ENCODE measurements at places on chromosomes 7 and 10. TPM values are rescaled to one million over a fixed set of nuclear protein-coding genes. Genes with fewer than 3 reads are reported as not detected.

DNA sequence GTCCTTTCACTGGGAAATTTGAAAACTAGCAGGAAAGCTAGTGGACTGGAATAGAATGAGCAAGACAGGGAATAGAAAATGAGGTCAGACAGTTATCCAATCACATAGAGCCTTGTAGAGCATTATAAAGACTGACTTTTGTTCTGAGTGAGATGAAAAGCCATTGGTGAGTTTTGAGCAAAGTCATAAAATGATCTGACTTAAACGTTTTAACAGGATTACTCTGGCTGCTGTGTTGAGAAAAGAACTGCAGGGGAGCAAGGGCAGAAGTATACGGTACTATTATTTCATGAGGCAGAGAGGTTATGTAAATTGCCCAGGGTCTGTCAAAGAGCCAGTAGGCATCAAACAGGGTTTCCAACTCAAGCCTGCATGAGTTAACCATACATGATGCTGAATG lies 393.4 kb downstream of the TFEC start:
- H3K36me3 ChIP-seq = no peaks in the 10 kb centered on the region
- no peak for DNase-seq
- no peak overlapping the region for H3K4me3 ChIP-seq
- H3K27ac ChIP-seq = no peak overlapping the region
- peaks cover 15% of the 10 kb centered on the region for H3K4me1 ChIP-seq

PVRIG gene
- not detected for total RNA-seq

GRCh38 chr7:157690058-157690832 lies 353.4 kb downstream of the DNAJB6 start:
- no peak overlapping the region for H3K27ac ChIP-seq
- peaks cover 9% of the 10 kb centered on the region for H3K4me1 ChIP-seq
- H3K36me3 ChIP-seq = no peaks in the 10 kb centered on the region
- peak; percentile 75 for DNase-seq
- H3K4me3 ChIP-seq = peak overlapping the region; percentile 58
- peaks cover 50% of the 10 kb centered on the region for H3K27me3 ChIP-seq

DNA sequence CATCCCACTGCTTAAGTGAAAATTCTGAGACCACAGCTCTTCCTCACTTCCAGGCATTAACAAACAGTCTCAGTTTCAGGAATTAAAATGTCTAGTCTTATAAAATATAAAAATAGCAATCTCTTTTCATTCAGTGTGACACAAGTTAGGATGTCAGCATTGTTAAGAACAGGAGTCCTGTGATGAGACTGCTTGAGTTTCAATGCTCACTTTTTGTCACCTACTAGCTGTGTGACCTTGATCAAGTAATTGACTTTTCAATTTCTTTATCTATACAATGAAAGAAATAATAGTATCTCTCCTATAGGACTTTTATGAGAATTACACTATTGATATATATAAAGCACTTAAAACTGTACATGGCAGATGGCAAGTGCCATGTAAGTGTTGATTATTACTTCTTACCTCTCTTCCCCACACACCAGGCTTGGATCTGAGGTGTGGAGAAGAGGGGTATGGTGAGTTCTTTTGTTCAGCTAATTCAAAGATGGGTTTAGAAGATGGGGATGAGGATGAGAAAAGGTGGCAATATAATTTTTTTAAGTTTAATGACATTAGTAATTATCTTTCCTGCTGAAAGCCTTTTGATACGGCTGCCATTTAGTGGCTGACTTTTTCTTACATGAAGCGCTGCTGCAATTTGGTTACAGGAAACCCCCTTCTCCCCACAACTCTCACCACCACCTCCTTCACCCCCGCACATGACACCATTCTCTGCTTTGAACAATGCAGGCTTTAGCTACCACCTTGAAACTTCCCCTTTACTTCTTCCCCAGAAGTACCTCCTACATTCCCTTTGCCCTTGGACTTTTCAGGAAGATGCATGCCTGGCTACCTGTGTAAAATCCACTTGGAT lies 20.8 kb upstream of the HYAL4 start:
- H3K36me3 ChIP-seq = no peaks in the 10 kb centered on the region
- no peaks in the 10 kb centered on the region for H3K4me1 ChIP-seq
- H3K27me3 ChIP-seq = peaks cover 15% of the 10 kb centered on the region
- no peak for DNase-seq
- H3K27ac ChIP-seq = no peak overlapping the region

DNA sequence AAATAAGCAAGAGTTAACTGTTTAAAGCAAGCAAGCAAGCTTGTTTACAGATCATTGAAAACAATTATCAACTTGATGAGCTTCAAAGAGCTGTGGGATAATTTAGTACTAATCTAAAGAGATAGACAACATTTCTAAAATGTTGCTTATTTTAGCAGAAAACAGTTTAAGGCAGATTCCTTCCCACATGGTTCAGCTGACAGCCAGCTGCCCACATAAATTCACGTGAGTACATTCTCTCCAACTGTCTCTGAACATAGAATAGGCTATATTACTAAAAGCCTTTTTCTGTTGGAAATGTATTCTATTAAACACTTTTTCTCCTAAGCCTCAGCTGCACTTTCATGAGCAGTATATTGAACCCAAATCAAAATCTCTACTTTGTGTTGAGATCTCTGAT lies 174.1 kb downstream of the LRRN3 start:
- H3K36me3 ChIP-seq = no peaks in the 10 kb centered on the region
- H3K27ac ChIP-seq = no peak overlapping the region
- no peak for DNase-seq
- H3K4me1 ChIP-seq = peaks cover 63% of the 10 kb centered on the region

CHAT gene
- not detected for total RNA-seq

DNA sequence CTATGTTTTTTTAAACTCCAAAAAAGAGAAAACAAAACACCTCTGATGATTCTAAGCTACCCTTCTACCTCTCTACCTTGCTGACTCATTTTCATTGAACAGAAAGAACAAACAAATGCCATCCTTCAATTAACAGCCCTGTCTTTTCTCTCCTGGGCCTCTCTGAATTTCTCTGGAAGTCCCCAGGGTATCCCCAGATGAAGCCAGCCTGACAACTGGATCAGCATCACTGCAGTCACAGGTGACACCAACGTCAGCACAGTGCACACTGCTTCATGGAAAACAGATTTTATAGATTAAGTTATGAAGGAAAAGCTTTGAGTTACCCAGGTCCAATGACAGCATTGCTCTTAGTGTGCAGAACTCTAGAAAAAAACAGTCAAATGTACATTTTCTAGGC lies 5.7 kb downstream of the HUS1 start:
- no peak for DNase-seq
- H3K36me3 ChIP-seq = peaks cover 38% of the 10 kb centered on the region
- H3K27ac ChIP-seq = no peak overlapping the region
- H3K4me3 ChIP-seq = no peak overlapping the region
- peaks cover 38% of the 10 kb centered on the region for H3K4me1 ChIP-seq

GRCh38 chr7:7889791-7890568 lies 78.6 kb upstream of the GLCCI1 start:
- H3K36me3 ChIP-seq = no peaks in the 10 kb centered on the region
- H3K27me3 ChIP-seq = no peaks in the 10 kb centered on the region
- no peak for DNase-seq

CPED1 gene
- 4.0 TPM for total RNA-seq

- no peaks in the 10 kb centered on the region for H3K36me3 ChIP-seq
- no peak overlapping the region for H3K4me3 ChIP-seq
- H3K27ac ChIP-seq = no peak overlapping the region
- H3K4me1 ChIP-seq = no peaks in the 10 kb centered on the region
- no peak for DNase-seq
- H3K27me3 ChIP-seq = no peaks in the 10 kb centered on the region
These were observed 929.9 kb upstream of the MBL2 start for GRCh38 chr10:53702489-53702888.

DNA sequence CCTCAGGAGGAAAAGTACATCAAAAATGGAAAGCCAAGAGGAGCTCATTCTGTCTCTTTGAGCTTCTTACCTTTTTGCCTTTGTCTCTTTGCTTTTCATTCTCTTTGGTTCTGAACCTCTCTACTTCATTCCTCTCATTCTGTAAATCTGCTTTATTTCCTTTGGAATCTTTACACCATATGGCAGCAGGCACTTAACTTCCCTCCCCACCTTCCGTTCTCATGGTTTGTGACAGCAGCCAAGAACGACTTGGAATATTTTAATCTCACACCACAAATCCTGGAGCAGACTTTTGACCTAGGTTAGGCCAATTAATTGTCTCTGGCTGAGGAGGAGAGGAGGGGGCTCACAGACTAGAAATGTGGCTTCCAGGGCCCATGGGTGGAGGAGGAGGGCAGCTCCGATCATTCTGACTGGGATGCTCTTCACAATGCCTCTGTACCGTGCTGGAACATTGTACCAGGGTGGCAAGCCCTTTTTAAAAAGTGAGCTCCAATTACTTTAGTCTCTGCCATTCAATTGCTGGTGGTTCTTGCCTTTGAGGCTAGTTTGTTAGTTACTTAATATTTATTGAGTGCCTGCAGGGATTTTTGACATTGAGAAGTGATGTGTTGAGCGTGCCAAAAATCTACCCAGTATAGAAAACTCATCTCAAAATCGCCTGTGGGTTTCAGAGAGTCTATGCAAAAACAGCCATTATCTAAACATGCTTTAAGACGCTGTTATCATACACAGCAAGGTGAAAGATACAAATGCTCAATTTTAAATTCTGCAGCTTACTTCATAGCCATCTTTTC lies 386.6 kb downstream of the DPP6 start:
- DNase-seq = no peak
- no peaks in the 10 kb centered on the region for H3K4me1 ChIP-seq
- H3K4me3 ChIP-seq = no peak overlapping the region
- H3K27ac ChIP-seq = no peak overlapping the region
- no peaks in the 10 kb centered on the region for H3K27me3 ChIP-seq
- H3K36me3 ChIP-seq = no peaks in the 10 kb centered on the region

- no peaks in the 10 kb centered on the region for H3K27me3 ChIP-seq
- H3K27ac ChIP-seq = peak overlapping the region; percentile 29
- peak; percentile 42 for DNase-seq
- peaks cover 13% of the 10 kb centered on the region for H3K4me1 ChIP-seq
These were observed 5.4 kb upstream of the ZFYVE27 start for GRCh38 chr10:97731346-97732051.

GRCh38 chr10:124674768-124675222 lies 69.4 kb downstream of the FAM53B start:
- H3K4me1 ChIP-seq = peaks cover 23% of the 10 kb centered on the region
- no peak overlapping the region for H3K4me3 ChIP-seq
- no peak for DNase-seq
- no peaks in the 10 kb centered on the region for H3K36me3 ChIP-seq
- no peak overlapping the region for H3K27ac ChIP-seq

GRCh38 chr10:51272555-51272954 lies 198.3 kb downstream of the PRKG1 start:
- DNase-seq = no peak
- H3K27me3 ChIP-seq = no peaks in the 10 kb centered on the region
- peaks cover 11% of the 10 kb centered on the region for H3K4me1 ChIP-seq
- H3K27ac ChIP-seq = no peak overlapping the region

- no peaks in the 10 kb centered on the region for H3K36me3 ChIP-seq
- H3K27ac ChIP-seq = no peak overlapping the region
- no peak overlapping the region for H3K4me3 ChIP-seq
- peaks cover under 1% of the 10 kb centered on the region for H3K27me3 ChIP-seq
These were observed 40.8 kb downstream of the TBXAS1 start for GRCh38 chr7:139869886-139870285.

DNA sequence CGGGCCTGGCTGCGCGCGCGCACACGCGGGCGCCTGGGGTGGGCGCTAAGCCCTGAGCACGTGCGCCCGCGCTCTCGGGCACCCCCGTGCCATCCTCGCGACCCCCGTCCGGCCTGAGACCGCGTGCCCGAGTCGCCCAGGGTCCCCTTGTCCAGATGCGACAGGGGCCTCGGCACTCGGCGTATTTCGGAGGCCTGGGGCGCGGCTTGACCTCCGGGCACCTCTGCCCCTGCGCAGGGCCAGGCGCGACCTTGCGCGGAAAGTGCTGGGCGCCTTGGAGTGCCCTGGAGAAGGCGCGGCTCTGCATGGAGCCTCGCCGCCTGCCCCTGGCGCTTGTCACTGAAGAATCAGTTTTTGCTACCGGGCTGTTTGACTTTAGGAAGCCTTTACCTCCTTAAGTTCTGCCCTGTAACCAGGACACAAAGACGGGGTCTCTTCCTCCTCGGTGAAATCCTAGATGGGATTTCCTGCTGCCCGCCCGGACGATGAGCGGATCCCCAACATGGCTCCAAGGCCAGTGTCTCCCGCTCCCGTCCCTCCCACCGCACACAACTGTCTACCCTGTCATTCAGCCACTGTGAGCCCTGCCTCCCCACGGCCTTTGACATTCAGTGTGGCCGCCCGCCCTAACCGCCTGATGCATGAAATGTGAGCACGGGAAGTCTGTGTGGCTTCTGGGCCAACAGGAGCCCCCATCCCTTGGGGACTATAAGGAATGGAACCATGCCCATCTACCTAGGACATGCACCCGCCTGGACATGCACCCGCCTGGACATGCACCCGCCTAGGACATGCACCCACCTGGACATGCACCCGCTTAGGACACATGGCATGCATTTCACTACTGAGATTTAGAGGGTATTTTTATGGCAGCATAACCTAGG lies 1.1 kb upstream of the STK32C start:
- peak overlapping the region; percentile 60 for H3K4me3 ChIP-seq
- H3K27me3 ChIP-seq = no peaks in the 10 kb centered on the region
- H3K36me3 ChIP-seq = peaks cover 2% of the 10 kb centered on the region
- peak; percentile 91 for DNase-seq

ZNF3 gene
- 28.4 TPM for total RNA-seq

HMX3 gene
- not detected for total RNA-seq

PRTFDC1 gene
- total RNA-seq = 5.9 TPM

DNA sequence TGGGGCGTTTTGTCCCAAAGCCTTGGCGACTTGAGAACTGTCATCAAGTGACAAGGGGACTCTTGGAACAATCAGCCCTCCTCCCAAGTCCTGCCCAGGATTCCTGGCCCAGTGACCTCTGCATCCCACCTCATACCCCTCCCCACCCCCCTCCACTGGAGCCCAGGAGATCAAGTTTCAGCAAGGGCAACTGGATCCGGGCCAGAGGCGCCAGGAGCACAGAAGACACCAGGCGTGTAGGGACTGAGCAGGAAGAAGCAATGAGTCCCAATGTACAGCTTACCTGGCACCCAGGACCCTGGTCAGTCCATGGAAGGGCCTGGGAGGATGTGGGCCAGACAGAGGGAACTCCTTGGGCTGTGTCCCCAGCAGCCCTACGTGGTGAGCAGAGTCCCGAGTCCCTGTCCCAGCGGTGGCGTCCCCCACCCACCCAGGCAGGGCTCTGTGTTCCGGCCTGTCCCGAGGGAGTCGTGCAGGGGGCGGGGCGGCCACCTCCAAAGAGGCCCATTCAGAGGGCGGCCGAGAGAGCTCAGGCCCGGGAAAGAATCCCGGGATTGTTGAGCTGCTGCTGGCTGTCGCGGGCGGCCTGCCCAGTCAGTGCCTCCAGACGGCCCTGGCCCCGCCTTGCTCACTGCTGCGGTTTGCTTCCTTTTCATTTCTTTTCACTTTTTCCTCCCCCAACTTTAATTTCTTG lies 254.1 kb downstream of the TNS3 start:
- peaks cover 29% of the 10 kb centered on the region for H3K36me3 ChIP-seq
- peak overlapping the region; percentile 61 for H3K4me3 ChIP-seq
- H3K27me3 ChIP-seq = no peaks in the 10 kb centered on the region
- H3K4me1 ChIP-seq = peaks cover 93% of the 10 kb centered on the region

Data from chondrocyte (in vitro differentiated cells).